ENCODE measurements at places on chromosomes 16 and 17.

DNA sequence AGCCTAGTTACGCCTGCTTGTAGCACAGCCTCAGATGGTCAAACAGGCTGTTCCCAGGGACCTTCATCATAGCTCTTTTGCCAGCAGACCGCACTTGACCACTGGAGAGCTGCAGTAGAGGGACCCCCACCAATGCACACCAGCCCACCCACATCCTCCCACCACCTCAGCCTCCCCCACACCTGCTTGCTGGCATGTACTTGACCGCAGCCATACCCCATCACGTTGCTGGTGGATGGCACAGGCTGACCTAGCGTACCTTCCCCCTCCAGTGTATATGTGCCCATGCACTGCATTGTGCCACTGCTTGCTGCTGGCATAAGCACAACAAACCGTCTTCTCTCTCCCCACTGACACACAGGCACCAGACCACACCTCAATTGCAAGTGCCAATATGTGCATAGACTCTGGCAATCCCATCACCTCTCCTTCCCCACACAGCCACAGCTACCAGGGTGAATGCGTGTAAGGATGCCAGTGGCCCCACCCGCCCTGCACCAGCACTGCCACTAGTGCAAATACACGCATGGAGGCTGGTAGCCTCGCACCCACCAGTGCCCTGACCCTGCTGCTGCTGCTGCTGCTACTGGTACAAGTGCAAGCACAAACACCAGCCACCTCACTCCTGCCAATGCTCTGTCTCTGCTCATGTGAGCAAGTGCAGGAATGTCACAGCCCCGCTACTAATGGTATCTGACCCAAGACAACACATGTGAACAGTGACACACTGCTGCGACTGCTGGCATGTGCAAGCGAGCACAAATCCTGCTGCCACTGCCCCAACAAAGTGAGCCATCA lies 1377.6 kb downstream of the CDH11 start:
- DNase-seq = no peak

GRCh38 chr17:72502371-72503341 lies 381.8 kb downstream of the SOX9 start:
- DNase-seq = no peak

DNA sequence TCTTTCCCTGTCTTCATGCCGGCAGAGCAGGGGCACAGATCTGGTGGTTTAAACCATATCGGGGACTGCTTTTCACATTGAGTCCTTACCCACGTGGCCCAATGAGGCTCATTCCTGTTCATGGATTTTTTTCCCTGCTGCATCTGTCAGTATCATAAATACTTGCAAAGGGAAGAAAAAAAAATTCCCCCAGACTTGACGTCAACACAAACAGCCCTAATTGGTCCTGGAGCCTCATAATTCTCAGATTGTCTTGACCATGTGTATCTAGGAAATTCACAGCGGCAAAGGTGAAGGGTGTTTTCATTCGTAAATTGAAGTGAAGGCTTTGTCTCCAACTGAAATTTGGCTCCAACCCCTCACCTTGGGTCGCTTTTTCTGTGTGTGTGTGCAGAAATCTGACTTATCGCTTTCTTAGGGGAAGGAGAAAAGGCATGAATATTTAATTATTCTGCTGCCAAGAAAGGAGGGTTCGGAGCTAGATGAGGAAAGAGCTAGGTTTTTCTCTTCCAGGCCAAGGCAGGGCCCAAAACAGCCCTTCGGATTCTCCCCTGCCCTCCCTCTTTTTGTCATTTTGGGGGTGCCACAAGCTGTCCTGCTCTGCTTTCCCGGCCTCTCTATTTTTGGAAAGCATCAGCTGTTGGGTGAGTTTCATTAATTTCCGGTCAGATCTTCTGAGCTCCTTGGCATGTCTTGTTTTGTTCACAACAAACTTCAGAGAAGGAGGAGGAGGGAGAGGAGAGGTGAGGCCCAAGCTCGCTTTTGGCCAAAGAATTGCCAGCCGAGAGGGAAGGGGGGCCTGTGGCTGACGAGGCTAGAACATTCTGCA lies 17.8 kb upstream of the CIBAR2 start:
- no peak for DNase-seq

- DNase-seq = no peak
Measured at GRCh38 chr17:2906901-2907300, 110.7 kb downstream of the RAP1GAP2 start.

GRCh38 chr17:82648742-82649331 lies 593 bp upstream of the WDR45B start:
- no peak for DNase-seq

DNA sequence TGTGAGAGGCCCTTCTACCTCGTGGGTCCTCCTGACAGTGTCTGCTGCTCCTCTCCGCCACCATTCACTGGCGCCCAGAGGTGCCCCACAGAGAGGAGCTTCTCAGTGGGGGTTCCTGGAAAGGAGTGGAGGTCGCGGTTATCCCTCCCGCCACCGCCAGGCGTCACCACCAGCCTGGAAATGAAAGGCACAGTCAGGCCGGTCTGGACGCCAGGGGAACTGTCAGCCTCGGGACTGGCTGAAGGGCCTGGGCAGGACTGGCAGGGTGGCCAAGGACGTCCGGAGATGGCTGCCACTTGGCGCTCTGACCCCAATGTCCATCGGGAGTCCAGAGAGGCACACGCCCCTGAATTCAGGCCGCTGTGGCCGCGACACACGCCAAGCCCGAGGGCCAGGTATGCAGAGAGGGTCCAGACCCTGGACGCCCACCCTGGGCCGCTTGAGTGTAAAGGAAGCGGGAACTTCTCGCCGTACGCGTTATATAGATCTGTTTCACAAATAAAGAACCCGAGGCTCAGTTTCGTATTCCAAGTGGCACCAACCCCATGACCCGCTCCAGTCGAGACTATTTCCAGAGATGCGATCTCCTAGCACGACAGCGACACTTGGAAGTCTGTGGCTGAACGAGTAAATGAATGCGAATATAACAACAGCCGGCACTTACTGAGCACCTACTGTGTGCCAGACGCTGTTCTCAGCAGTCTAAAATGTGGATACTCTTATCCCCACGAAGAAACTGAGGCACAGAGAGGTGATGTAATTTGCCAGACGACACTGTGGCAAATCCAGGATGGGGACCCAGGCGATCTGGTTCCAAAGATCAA lies 7.6 kb upstream of the NXPH3 start:
- DNase-seq = no peak

GRCh38 chr17:63962298-63962744 lies 10.4 kb downstream of the SCN4A start:
- DNase-seq = no peak

- no peak for DNase-seq
Measured at GRCh38 chr16:78375055-78375679, 275.7 kb downstream of the WWOX start.

Measured in 8988T (cell line).